Vagina (tissue), 2 donors: ENCODE measurements at places on chromosomes 4 and X.

GRCh38 chrX:119690921-119691716, 1.8 kb downstream of the SEPTIN6 start:
- DNase-seq, result no peak

DNA sequence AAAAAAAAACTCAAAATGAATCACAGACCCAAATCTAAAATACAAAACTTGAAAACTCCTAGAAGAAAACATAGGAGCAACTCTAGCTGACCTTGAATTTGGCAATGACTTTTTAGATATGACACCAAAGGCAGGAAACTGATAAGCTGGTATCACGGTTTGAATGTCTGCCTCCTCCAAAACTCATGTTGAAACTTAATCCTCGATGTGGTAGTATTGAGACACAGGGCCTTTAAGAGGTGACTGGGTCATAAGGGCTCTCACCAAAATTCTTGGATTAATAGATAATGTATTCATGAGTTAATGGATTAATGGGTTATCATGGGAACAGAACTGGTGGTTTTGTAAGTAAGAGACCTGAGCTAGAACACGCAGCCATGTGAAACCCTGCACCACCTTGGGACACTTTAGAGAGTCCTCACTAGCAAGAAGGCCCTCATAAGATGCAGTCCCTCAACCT, 40.5 kb downstream of the FRYL start:
- no peak for DNase-seq

DNA sequence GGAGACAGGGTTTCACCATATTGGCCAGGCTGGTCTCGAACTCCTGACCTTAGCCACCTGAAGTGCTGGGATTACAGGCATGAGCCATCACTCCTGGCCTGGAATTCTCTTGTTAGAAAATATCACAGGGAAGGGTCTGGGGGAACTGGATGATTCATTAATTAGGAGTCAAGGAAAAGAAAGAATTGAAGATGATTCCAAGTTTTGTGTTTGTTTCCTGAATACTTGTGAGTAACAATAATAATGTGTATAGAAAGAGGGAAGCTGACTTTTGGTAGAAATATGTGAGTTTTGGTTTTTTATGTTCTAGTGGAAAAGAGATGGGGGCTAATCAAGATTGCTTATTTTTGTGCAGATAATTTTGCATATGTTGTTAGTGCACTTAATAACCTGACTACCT, 77.3 kb upstream of the CLNK start:
- no peak for DNase-seq

GRCh38 chr4:26372525-26373172, 51.8 kb downstream of the RBPJ start:
- DNase-seq, result no peak

DNA sequence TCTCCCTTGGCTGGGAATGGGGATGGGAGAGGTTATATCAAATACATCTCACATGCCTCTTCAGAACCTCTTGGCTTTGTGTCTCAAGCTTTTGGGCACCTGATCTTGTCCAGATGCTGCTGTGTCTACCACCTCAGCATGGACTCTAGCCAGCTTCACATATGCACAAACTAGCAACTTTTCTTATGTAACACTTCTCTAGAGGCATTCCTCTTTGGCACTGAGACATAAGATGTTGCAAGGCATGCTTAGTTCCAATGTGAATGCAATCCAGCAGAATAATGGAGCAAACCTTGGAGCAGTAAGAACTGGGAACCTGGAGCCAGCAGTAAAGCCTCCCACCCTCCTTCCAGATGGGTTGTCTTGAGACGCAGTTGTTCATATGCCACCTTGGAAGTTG, 113.4 kb upstream of the TMEM47 start:
- no peak for DNase-seq

DNA sequence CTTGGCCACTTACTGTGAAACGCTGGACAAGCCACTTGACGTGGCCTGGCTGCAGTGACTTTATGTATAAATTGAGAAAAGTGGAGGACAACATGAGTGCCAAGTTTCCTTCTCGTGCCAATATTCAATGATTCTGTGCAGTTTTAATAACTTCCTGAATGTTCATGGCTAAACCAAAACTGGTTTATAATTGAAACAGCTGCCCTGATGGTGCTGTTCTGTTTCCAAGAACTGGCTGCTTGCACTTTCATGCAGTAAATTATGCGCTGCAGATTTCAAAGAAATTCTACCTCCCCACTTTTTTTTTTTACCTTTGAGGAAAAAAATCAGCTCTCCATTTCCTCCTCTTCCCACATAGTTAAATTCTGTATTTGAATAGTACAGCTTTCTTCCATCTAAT, 205.2 kb upstream of the CASK start:
- DNase-seq, result no peak

- DNase-seq, result no peak
Observed at GRCh38 chr4:10105920-10106319, 10.7 kb downstream of the WDR1 start.

DNA sequence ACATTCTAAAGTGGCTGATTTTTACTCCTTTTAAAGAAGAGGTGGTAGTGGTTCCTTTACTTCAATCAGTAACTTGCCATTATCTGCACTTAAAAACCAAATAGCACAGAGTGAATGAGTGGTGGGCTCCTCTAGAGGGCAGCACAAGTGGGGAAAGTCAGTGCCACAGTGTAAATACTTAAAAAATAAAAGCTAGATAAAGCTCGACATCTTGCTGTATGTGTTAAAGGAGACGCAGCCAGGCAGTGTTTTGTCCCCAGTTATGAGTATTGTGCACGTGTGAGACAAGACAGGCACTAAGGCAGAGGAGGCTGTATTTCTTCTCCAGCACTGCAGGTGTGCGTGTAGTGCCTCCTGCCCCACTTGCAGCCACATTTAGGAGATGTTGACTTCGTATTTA, 24.6 kb downstream of the NAP1L5 start:
- no peak for DNase-seq

- DNase-seq, result no peak
Observed at GRCh38 chr4:56245547-56246232, 141.6 kb downstream of the AASDH start.

DNA sequence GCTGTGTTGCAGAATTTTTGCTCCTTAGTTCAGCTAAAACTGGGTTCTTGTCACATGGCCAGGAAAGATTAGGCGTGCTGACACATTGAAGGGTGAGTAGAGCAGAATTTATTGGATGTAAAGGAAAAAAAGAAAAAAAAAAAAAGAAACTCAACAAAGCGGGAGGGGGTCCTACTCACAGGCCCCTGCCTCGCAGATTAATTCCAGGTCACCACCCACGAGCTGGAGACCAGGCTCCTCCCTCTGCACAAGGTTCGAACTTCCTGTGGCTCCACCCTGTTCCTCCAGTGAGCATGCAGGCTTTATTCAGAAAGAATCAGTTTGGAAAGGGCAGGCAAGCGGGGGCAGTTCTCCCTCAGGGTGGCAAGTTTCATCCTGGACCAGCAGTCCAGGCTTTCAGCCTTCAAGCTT, 17.1 kb downstream of the MGST2 start:
- DNase-seq, result no peak

DNA sequence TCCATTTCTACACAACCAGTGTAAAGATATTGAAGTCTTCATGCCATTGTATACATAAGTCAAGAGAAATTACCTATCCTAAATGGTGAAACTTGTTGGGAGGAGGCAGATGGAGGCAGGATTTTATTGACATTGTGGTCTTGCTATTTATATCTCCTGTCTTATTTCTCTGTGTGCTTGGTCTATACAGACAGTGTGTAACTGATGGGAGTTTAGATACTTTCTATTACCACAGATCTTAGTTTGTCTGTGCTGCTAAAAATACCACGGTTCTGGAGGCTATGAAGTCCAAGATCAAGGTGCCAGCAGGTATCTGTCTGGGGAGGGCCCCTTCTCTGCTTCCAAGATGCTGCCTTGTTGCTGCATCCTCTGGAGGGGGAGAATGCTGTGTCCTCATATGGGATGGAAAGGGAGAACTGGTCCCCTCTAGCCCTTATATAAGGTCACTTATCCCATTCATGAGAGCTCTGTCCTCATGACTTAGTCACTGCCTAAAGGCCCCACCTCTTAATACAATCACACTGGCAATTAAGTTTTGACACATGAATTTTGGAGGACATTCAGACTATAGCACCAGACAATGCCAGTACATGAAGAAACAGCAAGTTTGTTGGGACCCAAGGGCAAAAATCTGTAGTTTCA, 62.4 kb downstream of the SYNPO2 start:
- DNase-seq, result no peak

GRCh38 chr4:174183259-174183658, 100.2 kb downstream of the FBXO8 start:
- no peak for DNase-seq

DNA sequence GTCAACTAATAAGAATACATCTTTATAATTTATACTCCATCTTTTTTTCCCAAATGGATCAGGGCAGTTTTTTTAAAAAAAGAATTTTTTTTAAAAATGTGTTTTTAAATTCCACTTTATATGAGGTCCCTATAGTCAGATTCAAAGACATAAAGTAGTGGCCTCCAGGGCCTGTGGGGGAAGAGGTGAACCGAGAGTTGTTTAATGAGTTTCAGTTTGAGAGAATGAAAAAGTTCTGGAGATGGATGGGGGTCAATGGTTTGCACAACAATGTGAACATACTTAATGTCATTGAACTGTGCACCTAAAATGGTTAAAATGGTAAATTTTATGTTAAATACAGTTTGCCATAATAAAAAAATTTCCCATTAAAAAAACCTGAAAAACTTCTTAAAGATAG, 53.8 kb downstream of the ZNF827 start:
- no peak for DNase-seq

- DNase-seq, result no peak
Observed at GRCh38 chrX:125108921-125109320, 210.8 kb upstream of the TEX13C start.

- no peak for DNase-seq
Observed at GRCh38 chr4:162640152-162640551, 476.4 kb upstream of the FSTL5 start.

- DNase-seq, result no peak
Observed at GRCh38 chr4:147638942-147639341, 21.7 kb downstream of the TMEM184C start.

DNA sequence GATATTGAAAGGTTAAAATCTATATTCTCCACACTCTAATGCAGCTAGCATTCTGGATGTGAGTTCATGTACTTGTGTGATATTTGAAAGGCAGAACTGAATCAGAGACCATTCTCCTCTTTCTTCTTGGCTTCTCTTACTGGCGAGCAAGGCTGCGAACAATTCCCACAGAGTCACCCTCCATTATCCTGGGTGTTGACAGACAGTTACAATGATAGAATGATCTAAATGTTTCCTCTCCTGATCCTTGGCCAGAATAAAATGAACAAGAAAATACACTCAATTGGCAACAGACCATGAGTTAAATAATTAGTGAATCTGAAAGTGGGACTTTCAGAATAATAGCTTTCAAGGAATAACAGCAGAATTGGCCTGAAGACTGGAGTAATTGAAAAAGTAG, 342.8 kb downstream of the RAPGEF2 start:
- no peak for DNase-seq

- DNase-seq, result no peak
Observed at GRCh38 chrX:53312946-53313727, 31.8 kb upstream of the IQSEC2 start.

GRCh38 chr4:22842360-22843018, 149.8 kb downstream of the GBA3 start:
- no peak for DNase-seq

DNA sequence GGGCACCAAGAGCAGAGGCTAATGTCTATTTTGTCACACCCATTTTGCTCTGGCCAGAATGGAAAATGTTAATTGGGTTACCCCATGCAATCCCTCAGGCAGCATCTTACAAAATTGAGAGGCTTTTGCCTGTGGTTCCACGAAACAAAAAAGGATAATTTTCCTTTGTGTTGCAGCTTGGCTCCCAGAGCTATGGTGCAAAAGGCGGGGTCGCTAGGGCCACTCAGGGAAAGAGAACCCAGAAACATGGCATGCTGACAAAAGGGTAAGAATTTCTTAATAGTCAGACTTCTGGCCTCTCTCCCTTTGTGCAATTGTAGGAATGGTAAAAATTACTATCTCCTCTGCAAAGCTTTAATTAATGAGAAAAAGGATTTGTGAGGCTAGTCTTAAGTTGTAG, 119.6 kb upstream of the BANK1 start:
- DNase-seq, result no peak

- no peak for DNase-seq
Observed at GRCh38 chr4:87075876-87076275, 141.1 kb downstream of the AFF1 start.

GRCh38 chr4:184400375-184400870, 73.9 kb downstream of the IRF2 start:
- DNase-seq, result no peak

DNA sequence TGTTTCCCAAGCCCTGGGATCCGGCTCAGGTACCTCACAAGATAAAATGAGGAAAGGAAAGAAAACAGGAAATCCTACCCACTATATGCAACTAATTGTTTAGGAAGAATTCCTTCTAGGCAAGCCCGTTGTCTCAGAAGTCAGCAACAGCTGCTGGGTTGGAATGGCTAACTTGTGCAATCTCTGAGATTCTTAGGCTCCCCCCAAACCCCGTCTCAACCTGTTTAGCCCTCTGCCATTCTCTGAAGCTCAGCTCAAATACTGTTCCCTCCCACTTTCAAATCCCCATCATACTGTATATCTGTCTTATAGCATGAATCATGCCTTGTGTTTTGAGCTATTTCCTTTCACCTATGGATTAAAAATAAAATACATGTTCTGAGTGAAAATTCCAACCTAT, 28.9 kb downstream of the STARD8 start:
- no peak for DNase-seq

- no peak for DNase-seq
Observed at GRCh38 chrX:56219700-56220099, 12.5 kb upstream of the KLF8 start.
